ENCODE measurements at places on chromosomes 12 and 14.

- peaks cover 12% of the 10 kb centered on the region for H3K36me3 ChIP-seq
- H3K27ac ChIP-seq, result peak overlapping the region; percentile 75
- no peak overlapping the region for H3K4me3 ChIP-seq
- DNase-seq, result no peak
- peaks cover 59% of the 10 kb centered on the region for H3K4me1 ChIP-seq
Measured at GRCh38 chr14:60651086-60651795, 2.0 kb upstream of the SIX1 start.

DNA sequence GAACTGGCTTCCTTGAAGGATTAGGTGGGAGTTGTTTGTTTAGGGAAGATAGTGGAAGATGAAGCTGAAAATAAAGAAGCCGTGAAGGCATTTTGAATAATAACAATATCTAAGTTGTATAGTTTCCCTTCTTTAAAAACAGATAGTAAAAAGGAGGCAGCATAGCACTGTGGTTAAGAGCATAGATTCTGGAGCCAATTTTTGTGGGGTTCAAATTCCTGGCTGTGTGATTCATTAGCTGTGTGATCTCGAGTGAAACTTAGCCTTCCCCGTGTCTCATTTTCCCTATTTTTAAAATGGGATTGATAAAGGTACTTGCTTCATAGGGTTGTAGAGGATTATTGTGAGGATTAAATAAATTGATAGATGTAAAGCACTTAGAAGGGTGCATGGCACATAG, 104.5 kb downstream of the MYRFL start:
- H3K27ac ChIP-seq, result no peak overlapping the region
- DNase-seq, result no peak
- no peak overlapping the region for H3K4me3 ChIP-seq
- H3K4me1 ChIP-seq, result peaks cover 7% of the 10 kb centered on the region
- no peaks in the 10 kb centered on the region for H3K36me3 ChIP-seq

GRCh38 chr12:124015494-124016461, 42.8 kb downstream of the ZNF664 start:
- H3K4me3 ChIP-seq, result no peak overlapping the region
- no peak overlapping the region for H3K27ac ChIP-seq
- no peaks in the 10 kb centered on the region for H3K27me3 ChIP-seq
- H3K36me3 ChIP-seq, result peaks cover 37% of the 10 kb centered on the region

DNA sequence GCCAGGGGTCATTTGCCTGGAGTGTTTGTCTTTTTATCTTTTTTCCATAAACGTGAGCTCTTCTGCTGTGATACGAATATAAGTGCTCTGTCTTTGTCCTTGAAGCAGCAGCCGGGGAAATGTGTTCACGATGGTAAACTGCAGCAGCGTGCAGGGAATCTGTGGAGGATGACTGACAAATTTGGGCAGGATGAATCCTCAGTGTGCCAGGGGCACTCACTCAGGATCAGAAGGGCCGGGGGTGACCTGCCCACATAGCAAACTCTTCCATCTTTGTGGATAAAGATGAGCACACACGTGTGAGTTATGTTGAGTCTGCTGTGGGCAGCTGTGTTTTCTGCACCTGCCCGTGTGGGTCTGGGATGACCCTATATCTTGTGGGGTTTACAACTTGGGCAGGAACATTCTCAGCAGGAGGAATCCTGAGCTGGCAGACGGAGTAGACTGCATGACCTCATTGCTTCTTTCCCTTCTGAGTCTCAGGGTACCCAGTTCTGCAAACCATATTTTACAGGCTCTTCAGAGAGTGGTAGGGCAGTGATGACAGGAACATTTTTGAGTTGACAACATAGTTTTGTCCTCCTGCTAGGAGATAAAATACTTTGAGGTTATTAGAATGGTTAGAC, 711 bp downstream of the ANO4 start:
- H3K27ac ChIP-seq, result no peak overlapping the region
- no peaks in the 10 kb centered on the region for H3K36me3 ChIP-seq
- no peak for DNase-seq
- H3K4me3 ChIP-seq, result no peak overlapping the region
- peaks cover 38% of the 10 kb centered on the region for H3K27me3 ChIP-seq
- no peaks in the 10 kb centered on the region for H3K4me1 ChIP-seq

- DNase-seq, result no peak
- no peak overlapping the region for H3K27ac ChIP-seq
- H3K27me3 ChIP-seq, result no peaks in the 10 kb centered on the region
Measured at GRCh38 chr14:61644834-61645233, 50.5 kb upstream of the HIF1A start.

GRCh38 chr14:100604709-100605108, 17.5 kb upstream of the BEGAIN start:
- peaks cover 2% of the 10 kb centered on the region for H3K4me1 ChIP-seq
- H3K27ac ChIP-seq, result no peak overlapping the region
- no peak for DNase-seq
- no peak overlapping the region for H3K4me3 ChIP-seq
- peaks cover 11% of the 10 kb centered on the region for H3K36me3 ChIP-seq
- H3K27me3 ChIP-seq, result peaks cover 18% of the 10 kb centered on the region
